ENCODE measurements at places on chromosomes 6 and 20. TPM values are rescaled to one million over a fixed set of nuclear protein-coding genes. Genes with fewer than 3 reads are reported as not detected.

LY6G6F gene
- total RNA-seq, result not detected

GPLD1 gene
- total RNA-seq, result 0.57 TPM

DEFB132 gene
- total RNA-seq, result not detected

BICRAL gene
- total RNA-seq, result 12.1 TPM

SLC22A7 gene
- not detected for total RNA-seq

Data from activated CD8-positive, alpha-beta memory T cell treated with anti-CD3 and anti-CD28 coated beads for 36 hours (primary cell).